ENCODE measurements at places on chromosomes 5 and 9.
A peak's percentile ranks its signal among the peaks of the same experiment; 100 is the strongest.

GRCh38 chr5:73265641-73266040 is 92.6 kb downstream of the TMEM174 start:
- no peak for DNase-seq

- no peak for DNase-seq
Measured at GRCh38 chr9:129907201-129907600, 71.9 kb downstream of the USP20 start.

DNA sequence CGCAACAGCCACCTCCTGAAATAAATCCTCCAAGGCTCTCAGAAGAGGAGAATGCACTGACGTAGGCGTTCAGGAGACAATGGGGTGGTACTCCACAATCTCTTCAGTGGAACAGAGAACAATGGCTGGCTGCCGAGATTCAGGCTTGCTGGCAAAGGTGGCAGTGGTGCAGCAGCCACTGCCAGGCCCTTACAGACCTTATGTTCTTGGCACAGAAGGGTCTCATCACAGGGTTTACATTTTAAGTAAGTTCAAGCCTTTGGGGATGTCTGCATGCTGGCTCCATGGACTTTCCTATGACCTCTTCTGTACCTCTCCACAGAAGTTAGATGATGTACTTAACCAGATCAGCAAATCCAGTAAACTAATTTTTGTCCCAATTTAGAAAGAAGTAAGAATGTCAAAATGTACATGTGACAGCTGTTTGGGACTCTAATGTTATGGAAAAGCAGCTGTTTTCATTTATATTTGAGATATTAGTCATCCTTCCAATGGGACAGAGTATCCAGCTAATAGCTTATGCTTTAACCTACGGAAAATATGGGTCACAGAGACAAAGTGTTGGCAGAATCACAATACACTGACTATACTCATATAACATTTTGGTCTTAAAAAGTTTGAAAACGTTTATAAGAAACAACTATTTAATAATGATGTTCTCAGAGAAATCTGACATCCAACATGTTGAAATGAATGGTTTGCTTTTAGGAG is 180.9 kb downstream of the MAPKAP1 start:
- DNase-seq, result no peak

GRCh38 chr5:34831303-34831702 is 7.7 kb upstream of the TTC23L start:
- no peak for DNase-seq

GRCh38 chr9:87179553-87180340 is 232.4 kb upstream of the GAS1 start:
- peak; percentile 73 for DNase-seq

- DNase-seq, result peak; percentile 89
Measured at GRCh38 chr5:78907255-78907891, 77.7 kb downstream of the ARSB start.
